Kasumi-1 (cell line): ENCODE measurements at places on chromosomes 7 and 10.

GRCh38 chr7:80279760-80280159 lies 145.1 kb downstream of the GNAI1 start:
- no peak for DNase-seq

DNA sequence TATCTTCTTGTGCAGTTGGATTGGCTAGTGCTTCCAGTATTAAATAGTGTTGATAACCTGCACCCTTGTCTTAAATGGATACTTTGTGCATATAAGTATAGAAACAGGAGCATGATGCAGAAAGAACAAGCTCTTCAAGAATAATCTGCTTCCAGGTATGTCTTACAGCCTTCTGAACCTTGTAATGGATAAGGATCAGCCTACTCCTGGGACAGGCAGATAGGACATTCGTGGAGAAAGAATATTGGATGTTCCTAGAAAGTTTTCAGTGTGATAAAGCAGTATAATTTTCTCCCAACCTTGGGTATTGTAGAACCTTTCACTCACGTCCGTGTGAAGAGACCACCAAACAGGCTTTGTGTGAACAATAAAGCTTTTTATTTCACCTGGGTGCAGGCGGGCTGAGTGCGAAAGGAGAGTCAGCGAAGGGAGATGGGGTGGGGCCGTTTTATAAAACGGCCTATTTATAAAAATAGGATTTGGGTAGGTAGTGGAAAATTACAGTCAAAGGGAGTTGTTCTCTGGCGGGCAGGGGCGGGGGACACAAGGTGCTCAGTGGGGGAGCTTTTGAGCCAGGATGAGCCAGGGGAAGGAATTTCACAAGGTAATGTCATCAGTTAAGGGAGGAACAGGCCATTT lies 27.2 kb downstream of the C1GALT1 start:
- no peak for DNase-seq

- DNase-seq = peak; percentile 55
These were observed 32.8 kb downstream of the PIK3AP1 start for GRCh38 chr10:96687317-96688012.

- DNase-seq = no peak
These were observed 664.3 kb upstream of the CELF2 start for GRCh38 chr10:10353326-10353868.

DNA sequence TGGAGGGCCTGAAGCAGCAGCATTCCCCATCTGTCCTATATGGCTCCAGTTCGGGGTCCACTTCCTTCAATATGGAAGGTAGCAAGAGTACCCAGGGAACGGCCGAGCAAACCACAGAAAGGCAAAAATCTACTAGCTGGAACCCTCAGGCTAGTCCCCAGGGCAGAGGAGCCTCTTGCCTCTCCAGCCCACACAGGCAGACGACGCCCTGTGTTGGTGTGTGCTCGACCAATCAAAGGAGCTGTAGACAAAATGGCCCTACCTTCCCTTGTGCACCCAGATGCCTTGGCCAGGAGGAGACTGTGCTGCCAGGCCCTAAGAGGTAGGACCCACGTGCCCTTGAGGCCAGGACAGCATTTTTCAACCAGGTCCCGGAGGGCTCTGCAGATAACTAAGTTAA lies 91.5 kb downstream of the FAM53B start:
- no peak for DNase-seq

GRCh38 chr7:1943326-1943725 lies 273.2 kb downstream of the ELFN1 start:
- DNase-seq = no peak

DNA sequence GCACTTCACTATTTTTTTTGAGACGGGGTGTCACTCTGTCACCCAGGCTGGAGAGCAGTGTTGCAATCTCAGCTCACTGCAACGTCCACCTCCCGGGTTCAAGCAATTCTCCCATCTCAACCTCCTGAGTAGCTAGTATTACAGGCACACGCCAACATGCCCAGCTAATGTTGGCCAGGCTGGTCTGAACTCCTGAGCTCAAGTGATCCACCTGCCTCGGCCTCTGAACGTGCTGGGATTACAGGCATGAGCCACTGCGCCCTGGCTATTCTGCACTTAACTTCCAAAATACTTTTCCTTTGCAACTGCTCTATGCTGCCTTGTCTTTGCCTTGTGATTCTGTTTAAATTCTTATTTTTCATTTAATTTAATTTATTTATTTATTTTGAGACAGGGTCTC lies 67.0 kb upstream of the ZNF479 start:
- DNase-seq = no peak

DNA sequence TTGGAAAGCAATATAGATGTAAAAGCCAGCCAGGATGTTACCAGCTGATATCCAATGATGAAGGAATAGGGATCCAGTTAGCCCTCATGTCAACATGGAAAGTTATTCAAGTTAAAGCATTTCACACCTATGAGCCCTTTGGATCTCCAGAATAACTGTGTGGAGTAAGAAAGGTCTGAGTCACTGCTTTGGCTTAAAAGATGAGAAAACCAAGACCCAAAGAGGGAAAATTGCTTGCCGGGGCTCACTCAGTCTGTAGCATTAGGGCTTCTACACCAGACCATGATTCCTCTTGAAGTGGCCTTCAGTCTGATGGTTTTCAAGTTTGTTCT lies 12.6 kb downstream of the LSM5 start:
- DNase-seq = no peak

DNA sequence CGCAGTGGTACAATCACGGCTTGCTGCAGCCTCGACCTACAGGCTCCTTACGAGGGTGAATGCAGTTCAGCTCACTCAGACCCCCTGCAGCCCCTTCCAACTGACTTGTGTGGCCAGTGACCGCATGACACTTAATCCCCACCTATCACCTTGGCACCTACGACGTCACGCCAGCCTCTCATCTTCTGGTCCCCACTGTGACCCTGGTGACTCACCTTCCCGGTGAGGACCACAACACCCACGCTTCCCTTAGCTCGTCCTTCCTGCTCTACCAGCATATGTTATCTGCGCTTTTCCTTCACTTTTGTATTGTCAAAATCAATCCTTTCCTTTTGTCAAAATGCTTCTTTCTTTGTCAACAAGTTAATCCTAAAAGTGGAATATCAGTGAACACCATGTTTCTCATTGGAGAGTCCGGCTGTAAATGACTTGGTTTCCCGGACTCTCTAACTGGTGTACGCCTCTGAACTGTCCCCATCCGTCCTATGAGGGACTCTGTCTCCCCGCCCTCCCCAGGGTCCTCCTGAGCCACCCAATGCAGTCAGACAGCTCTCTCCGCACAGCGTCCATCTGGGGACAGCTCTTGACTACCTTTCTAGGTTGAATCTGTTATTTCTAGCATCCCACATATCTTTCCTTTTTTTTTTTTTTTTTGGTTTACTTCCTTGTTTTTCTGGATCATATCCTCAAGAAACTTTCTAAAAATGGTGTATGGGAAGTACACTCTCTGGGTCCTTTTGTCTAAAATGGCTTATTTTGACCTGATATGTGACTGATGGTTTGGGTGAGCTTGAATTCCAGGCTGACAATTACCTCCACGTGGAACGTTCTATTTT lies 37.3 kb downstream of the CFAP46 start:
- no peak for DNase-seq

DNA sequence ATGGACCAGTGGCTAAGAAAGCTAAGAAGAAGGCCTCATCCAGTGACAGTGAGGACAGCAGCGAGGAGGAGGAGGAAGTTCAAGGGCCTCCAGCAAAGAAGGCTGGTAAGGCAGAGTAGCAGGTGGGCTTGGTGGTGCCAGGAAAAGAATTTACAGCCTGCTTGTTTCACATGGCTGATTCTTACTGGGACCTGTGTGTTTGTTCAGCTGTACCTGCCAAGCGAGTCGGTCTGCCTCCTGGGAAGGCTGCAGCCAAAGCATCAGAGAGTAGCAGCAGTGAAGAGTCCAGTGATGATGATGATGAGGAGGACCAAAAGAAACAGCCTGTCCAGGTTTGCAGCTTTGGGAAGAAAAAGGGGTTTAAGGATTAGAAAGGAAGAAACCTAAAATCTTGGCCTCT lies 5.0 kb downstream of the NOLC1 start:
- no peak for DNase-seq

DNA sequence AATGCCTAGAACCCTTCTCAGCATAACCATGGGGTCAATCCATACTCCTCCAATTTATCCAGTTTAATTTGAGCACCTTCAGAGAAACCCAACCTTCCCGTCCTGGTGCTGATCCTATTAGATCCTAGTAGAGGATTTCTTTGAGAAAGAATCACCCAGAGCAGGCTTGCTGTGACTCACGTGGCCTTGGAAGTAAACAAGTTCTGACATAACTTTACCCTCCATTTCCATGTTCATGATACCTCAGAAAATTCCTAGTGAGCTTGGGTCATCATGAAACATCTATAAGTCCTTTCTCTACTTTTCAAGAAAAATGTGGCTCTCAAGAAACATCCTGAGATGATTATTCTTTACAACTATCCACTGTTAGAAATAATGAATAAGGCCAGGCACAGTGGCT lies 71.7 kb downstream of the PRLHR start:
- no peak for DNase-seq

GRCh38 chr10:52768001-52768532 lies 4.5 kb downstream of the MBL2 start:
- DNase-seq = no peak
